ENCODE measurements at places on chromosomes 16 and 17.
A peak's percentile ranks its signal among the peaks of the same experiment; 100 is the strongest.

GRCh38 chr17:13182854-13183253 is 165.0 kb upstream of the ELAC2 start:
- DNase-seq = no peak

- DNase-seq = no peak
These were observed 22.2 kb upstream of the DNAH17 start for GRCh38 chr17:78599419-78599818.

DNA sequence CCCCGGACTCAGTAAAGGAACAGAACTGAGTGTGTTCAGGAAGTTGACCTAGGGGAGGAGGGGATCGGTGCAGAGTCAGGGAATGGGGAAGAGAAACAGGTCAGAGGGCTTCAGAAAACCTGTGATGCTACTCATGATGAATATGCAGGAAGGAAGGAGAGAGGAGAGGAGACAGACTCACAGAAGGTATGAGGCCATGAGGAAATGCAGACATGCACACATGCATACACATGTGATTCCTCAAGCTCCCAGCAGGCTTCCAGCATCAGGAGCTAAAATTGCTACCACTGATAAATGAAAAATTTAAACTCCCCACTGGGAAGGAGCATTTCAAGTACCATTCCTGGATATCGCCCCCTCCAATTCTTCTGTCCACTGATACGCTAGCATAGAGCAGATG is 262.6 kb downstream of the SLC39A11 start:
- no peak for DNase-seq

- no peak for DNase-seq
These were observed 150.9 kb downstream of the MAP2K6 start for GRCh38 chr17:69565447-69565846.

- DNase-seq = no peak
These were observed at the start of gene PRR15L for GRCh38 chr17:47957591-47958490. PRR15L (minus strand) TSS chr17:47957883; CDS start chr17:47953234, 4,649 bp downstream.

- DNase-seq = no peak
These were observed 14.1 kb downstream of the CD300LG start for GRCh38 chr17:43860927-43861622.

DNA sequence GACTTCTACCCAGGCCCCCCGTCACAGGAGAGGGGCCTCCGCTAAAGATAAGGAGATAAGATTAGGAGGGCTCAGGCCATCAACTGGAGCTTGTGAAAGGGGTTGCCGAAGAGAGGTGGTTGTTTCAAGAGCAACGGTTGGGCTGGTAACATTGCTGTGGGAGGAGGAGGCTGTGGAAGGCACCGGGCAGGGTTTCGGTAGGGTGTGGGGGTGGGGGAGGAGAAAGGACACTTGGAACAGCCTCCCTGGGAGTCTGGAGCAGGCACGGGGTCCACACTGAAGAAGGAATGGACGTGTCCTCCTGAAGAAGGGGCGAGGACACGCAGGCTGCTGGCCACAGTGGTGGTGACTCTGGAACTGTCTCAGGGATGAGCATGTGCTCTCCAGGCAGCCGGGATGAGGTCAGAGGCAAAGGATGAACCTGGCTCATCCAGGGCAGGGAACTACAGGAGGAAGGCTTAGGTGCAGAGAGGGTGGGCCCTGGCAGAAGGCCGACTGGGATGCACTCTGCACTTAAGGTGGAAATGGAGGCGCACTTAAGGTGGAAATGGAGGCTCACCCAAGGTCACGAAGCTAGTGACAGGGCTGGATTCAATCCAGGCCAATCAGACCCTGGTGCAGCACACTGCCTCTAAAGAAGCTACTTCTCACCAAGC is 1.2 kb upstream of the EPX start:
- DNase-seq = no peak

- DNase-seq = no peak
These were observed 55.9 kb downstream of the CDK12 start for GRCh38 chr17:39517224-39517623.

GRCh38 chr17:47905221-47905733 is 9.2 kb downstream of the SP2 start:
- DNase-seq = no peak

DNA sequence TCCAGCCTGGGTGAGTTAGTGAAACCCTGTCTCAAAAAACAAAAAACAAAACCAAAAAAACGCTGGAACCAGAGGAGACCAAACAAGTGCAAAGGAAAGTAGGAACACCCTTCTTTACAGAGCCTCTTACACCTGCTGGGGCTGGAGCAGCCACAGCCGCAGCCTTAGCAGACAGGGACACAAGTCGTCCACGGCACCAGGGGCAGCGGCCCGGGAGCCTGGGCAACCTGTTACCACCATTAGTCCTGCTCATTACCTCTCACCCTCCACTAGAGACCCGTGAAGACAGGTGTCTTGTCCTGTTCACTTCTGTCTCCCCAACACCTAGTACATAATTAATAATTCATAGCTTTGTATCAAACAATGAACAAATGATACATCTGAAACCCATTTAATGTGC is 83.6 kb downstream of the C16orf78 start:
- no peak for DNase-seq

DNA sequence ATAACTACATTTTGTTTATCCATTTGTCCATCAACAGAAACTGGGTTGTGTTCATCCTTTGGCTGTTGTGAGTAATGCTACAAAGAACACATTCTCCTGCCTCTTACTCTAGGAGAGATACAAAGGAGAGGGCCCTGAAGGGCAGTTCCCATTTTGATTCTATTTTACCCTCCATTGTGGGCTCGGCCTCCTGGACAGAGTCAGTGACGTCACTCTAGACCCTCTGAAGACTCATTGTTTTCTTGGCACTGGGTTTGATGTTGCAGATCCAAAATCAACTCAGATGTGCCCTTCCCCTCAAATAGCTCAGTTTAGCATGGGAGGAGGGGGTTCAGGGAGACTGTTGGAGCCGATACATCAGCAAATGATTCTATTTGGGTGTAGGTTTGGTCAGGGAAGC is 280.9 kb downstream of the UTP18 start:
- no peak for DNase-seq

DNA sequence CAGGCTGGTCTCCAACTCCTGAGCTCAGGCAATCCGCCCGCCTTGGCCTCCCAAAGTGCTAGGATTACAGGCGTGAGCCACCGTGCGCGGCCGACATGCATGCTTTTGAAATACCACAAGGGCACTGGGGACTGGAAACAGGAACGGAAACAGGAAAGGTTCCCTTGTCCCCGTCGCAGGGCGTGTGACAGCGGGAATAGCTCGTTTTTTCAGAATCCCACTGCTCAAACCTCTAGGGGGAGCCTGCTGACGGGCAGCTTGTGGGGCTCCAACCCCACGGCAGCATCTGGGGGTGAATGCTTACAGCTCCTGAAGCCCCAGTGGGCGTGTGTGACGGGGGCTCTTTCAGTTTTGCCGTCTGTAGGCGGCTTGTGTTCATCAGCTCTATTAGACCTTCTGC is 18.8 kb upstream of the ASGR2 start:
- peak; percentile 43 for DNase-seq

DNA sequence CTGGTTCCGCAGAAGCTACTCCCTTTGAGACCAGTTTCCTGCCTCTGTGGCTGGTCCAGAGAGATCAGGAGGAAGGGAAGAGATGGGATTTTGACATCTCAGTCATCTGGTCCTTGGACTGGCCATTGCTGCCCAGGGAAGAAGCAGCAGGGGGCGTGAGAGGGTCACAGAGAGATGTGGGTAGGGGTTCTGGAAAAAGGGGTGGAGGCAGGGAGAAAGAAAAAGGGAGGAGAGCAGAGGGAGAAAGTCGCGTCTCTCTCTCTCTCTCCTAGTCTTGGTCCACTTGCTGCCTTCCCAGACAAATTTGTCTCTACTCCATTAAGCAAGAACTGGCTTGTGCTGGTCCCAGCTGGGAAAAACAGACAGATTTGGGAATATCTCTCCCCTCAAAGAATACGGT is 4.4 kb downstream of the SHBG start:
- peak; percentile 83 for DNase-seq

DNA sequence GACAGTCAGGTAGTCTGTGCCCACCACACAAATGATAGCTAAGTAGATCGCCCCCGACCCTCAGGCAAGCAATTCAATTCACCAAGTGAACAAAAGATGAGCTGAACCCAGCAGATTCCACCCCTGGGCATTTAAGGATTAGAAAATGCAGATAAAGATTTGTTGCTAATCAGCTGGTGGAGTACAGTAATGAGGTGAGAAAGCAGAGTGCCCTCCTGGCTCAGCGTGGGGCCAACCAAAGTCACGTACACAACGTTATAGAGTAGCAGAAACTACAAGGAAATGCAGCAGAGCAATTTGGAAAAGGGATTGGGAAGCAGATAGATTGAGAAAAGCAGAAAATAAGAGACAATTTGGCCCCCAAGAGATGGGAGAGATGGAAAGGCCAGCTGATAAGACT is 91.2 kb downstream of the SOX9 start:
- DNase-seq = no peak

DNA sequence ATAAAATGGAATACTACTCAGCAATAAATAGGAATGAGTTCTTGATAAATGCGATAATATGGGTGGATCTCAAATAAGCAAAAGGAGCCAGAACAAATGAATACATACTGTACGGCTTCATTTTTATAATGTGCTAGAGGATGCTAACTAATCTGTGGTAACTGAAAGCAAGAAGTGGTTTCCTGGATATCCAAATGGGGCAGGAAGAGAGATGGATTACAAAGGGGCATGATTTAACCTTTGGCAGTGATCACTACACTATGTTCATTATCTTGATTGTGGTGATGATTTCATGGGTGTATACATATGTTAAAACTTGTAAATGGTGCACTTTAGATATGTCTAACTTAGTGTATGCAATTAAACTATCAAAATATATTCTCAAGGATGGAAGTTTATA is 222.3 kb upstream of the TBX2 start:
- no peak for DNase-seq

DNA sequence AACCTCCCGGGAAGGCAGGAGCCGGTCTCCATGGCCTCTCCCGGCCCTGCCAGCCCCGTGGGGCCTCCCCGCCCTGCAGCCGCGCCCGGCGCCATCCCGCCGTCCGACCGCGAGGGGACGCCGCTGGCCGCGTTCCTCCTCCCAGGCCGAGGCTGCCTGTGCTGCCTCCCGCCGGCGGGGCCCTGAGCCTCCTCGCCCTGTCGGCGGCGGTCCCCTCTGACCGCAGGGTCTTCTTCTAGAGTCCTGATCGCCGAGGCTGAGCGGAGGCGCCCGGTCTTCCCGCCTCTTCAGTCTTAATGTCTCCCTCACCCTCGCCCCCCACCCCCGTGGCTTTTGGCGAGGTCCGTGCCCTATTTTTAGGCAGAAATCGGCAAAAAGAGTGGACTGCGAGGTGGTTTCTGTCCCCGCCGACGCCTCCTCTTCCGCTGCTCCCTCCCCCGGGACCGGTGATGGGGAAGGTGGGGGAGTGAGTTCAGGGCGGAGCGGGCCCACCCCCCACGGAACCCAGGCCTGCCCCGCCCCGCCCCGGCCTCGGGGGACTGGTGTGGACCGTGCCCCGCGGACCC is 794 bp upstream of the CPNE7 start:
- DNase-seq = peak; percentile 79

DNA sequence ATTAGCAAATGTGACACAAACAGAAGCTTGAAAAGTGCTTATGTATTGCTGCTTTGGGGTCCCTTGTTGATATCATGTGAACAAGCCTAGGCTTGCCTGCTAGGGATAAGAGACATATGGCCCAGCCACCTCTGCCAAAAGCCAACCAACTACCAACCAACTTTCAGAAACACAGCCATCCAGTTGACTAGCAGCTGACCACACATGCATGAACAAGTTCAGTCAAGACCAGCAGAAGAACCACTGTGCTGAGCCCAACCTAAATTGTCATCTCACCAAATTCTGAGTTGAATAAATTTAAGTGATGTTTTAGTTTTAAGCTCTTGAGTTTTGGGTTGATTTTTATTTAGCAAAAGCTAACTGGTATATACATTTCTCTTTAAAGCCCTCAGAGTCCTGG is 3.5 kb downstream of the ERN2 start:
- no peak for DNase-seq

DNA sequence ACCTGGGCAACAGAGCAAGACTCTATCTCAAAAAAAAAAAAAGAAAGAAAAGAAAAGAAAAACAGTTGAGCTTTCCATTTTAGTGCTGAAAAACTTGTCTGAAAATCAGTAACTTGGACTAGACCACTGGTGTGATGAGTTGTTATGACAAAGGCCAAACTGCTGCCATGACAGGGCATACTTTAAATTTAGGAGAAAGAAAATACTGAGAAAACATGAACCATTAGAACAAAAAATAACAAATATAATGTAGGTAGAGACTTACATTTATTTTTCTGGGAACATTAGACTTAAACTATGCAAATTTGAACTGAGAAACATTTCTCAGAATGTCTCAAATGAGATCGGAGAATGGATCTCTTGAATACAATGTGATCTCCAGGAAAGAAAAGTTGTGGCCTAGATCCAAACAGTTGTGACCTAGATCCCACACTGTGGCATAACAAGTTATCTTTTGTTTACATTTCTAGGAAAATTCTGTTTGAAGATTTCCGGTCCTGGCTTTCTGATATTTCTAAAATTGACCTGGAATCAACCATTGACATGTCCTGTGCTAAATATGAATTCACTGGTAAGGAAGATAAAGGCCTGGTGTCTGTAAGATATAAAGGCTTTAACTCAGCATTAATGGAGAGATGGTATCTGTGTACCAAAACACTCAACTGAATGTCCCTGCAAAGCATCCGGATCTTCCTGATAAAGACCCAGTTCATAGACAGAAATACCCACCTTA is 10.9 kb downstream of the OGFOD1 start:
- no peak for DNase-seq

GRCh38 chr17:40993839-40994238 is at the start of gene KRTAP3-3:
KRTAP3-3 (minus strand) TSS chr17:40994164; CDS start chr17:40994097, 67 bp downstream.
- no peak for DNase-seq

GRCh38 chr17:43183921-43184320 is 12.9 kb downstream of the NBR1 start:
- DNase-seq = no peak

DNA sequence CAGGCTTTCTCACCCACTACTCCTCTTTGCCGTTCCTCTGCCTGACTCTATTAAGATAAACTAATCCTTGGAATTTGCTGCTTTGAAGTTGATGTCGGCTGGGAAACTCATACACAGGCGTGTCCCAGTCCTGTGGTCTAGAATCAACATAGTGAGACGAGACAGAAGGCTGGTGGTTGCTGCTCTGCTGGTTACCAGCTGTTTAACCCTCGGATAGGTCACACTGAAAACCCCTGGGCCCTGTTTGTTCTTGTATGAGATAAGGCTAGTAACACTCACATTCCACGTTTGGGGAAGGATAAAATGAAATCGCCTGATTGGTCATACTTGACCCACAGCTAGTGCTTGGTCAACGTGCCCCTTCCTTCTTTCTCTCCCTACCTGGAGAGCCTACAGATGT is 517.0 kb downstream of the CDH13 start:
- no peak for DNase-seq
